ENCODE measurements at places on chromosomes 5 and 9.

DNA sequence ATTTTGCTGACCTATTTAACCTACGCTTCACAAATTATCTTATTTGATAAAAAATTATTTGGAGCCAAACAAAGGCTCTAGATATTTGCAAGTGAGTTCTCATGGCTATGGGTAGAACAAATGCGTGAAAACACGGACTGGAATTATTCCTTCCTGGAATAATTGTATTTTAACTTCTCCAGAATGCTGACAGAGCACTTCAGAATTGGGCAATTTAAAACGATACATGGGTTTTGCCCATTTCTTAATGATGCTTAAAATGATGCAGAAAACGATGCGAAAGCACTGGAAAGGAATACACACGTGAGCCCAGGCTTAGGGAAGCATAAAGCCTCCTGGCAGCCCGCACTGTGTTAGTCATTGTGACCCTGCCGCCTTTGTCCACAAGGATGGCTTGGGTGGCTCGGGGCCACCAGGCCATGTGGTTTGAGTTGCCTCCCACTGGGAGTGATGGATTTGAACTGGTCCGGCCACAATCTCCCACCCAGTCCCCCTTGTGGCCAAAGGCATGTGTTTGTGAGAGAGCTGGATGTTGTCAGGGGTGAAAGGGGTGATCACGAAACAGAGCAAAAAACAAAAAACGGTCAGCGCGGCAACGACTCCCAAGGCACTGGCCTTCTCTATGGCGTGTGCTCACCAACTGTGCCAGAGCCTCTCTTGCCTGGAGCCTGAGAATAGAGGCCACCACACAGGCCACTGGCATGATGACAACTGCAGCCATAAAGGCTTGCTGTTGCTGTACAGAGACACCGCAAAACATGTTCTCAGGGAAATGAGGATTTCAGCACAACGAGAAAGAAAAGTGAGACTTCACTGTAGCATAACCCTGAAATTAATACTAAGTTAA is 234.2 kb upstream of the ADAMTS16 start:
- H3K36me3 ChIP-seq = no peaks in the 10 kb centered on the region
- no peak overlapping the region for H3K4me3 ChIP-seq
- H3K4me1 ChIP-seq = no peaks in the 10 kb centered on the region
- no peak overlapping the region for H3K27ac ChIP-seq
- H3K27me3 ChIP-seq = peaks cover 41% of the 10 kb centered on the region

DNA sequence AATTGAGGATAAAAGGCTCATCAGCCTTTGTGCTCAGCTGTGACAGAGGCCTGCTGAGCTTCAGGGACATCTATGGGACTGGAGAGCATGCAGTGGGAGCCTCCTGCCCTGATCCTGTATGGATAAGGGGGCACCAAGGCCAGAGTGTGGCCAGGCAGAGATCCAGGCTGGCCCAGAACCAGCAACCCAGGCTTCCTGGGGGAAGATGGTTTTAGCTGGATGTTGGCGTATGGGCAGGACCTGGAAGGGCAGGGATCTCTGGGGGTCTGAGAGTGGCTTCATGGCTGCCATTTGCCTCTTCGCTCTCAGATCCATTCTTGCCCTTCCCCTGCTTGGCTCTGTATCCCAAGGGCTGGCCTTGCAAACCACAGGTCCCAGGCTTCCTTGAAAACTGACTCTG is 169.9 kb downstream of the MACROH2A1 start:
- H3K4me3 ChIP-seq = no peak overlapping the region
- peaks cover 5% of the 10 kb centered on the region for H3K4me1 ChIP-seq
- H3K27ac ChIP-seq = no peak overlapping the region

DNA sequence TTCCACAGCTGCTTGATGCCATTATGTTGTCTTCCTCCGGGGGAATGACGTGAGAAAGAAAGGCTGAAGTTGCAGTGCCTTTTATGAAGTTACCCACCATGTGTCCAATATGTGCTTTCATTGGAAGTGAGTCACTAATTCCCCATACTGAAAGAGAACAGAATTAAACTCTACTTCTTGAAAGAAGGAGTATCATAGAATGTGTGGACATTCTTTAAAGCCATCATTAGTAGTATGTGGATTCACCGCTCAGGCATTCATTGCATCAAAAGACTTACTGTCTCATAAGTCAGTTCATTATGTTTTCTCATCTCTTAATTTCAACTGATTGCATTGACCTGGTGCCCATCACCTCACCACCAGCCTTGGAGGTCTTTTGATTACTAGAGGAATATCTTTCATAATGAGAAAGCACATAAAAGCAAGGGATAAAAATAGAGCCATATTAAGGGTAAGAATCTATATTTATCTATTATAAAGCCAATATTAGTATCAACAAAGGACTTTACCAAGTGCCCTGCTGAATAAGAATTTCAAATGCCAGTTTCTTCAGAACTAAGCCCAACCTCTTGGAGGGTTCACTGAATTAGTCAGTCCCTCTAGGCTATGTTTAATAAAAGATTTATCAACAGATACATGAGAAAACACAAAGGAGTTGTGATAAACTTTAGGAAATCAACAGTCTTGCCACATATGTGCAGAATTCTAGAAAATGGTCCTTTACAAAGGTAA is 516.1 kb downstream of the NTRK2 start:
- no peak for DNase-seq
- H3K36me3 ChIP-seq = no peaks in the 10 kb centered on the region
- peaks cover 1% of the 10 kb centered on the region for H3K4me1 ChIP-seq
- no peak overlapping the region for H3K27ac ChIP-seq
- H3K4me3 ChIP-seq = no peak overlapping the region
- H3K27me3 ChIP-seq = peaks cover 3% of the 10 kb centered on the region

DNA sequence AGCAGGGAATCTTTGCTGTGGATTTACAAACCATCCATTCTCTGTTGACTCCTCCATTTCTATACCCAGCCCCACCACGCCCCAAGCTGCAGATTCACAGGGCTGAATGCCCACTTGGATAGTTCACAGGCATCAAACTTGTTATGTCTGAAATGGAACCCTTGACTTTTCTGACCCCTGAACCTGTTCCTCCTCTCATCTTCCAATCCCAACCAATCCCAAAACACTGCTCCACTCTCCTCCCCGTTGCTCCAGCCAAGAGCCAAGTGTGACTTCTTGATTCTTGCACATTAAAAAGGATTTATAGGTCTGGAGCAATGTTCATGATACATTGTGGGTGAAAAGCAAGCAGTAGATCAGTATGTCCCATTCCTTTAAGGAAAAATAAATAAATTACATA is 145.6 kb downstream of the DAB2IP start:
- peaks cover 1% of the 10 kb centered on the region for H3K4me1 ChIP-seq
- H3K36me3 ChIP-seq = no peaks in the 10 kb centered on the region
- H3K4me3 ChIP-seq = no peak overlapping the region
- H3K27me3 ChIP-seq = peaks cover 23% of the 10 kb centered on the region
- no peak for DNase-seq

DNA sequence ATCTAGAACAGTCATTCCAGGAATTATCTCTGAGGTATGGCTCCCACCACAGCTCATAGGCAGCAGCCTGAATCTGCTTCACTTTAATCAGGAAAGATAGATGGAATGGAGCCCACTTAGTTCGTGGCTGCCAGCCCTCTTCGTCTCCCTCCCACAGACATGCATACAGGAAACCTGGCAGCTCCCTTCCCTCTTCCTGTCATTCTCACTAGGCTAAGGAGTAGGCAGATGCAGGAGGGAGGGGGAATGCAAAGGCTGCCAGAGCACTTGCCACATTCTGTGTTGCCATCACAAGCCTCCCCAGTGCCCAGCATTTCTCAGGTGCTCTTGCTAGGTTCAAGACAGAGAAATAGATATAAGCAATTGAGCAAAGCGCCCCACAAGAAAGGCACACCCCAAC is 378.9 kb downstream of the ELAVL2 start:
- H3K4me1 ChIP-seq = no peaks in the 10 kb centered on the region
- no peak for DNase-seq
- H3K27ac ChIP-seq = no peak overlapping the region
- H3K27me3 ChIP-seq = no peaks in the 10 kb centered on the region
- no peaks in the 10 kb centered on the region for H3K36me3 ChIP-seq

DNA sequence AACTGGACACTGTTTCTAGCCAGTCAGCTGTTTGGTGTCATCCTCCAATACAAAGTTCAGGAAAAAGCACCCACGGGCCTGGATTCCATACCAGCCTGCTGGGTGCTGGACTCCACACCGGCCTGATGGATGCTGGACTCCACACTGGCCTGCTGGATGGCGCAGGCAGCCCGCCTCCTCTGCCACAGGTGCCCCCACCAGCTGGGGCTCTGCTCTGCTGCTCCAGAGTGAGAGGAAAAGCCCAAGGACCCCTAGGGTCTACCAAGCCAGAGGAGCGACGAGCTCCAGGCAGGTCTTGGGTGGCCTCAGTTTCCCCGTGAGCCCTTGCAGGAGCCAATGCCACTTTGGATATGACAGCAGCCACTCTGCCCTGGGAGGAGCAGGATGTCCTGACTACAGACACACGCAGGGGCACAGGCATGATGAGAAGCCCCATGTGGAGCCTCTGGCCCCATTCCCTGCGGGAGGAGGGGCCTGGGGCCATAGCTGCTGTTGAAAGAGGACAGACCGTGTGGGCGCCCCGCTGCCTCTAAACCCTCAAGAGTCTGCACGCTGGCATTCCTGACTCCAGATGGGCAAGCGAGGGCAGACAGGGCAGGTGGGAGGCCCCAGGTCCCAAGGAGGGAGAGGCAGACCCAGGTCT is 141.6 kb downstream of the OLFM1 start:
- no peak for DNase-seq
- H3K36me3 ChIP-seq = no peaks in the 10 kb centered on the region
- no peak overlapping the region for H3K27ac ChIP-seq
- no peaks in the 10 kb centered on the region for H3K4me1 ChIP-seq
- peaks cover 36% of the 10 kb centered on the region for H3K27me3 ChIP-seq
